Stimulated activated CD8-positive, alpha-beta memory T cell treated with anti-CD3 and anti-CD28 coated beads, Interleukin-7, amount 100 ng/mL, for 48 hours (primary cell): ENCODE measurements at places on chromosomes 11 and 22.

DNA sequence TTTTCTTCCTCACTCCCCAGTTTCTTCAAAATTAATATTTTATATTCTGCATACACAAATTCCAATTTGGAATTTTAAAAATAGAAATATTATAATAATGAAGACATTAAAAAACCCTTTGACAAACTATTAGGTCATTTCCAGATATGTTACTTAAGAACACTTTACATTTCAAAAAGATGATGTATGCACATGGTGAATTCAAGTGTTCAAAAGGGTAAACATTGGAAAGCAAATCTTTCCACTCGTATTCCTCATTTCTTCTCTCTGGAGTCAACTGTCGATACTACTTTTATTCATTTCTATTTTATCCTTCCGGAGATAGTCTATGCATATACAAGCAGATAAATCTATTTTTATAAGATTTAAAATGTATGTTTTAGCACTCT, 16.7 kb downstream of the TBCEL start:
- DNase-seq = no peak

- DNase-seq = no peak
Measured at GRCh38 chr11:119149786-119150275, 979 bp downstream of the ABCG4 start.

GRCh38 chr11:47731475-47731874, 16.3 kb upstream of the AGBL2 start:
- no peak for DNase-seq

DNA sequence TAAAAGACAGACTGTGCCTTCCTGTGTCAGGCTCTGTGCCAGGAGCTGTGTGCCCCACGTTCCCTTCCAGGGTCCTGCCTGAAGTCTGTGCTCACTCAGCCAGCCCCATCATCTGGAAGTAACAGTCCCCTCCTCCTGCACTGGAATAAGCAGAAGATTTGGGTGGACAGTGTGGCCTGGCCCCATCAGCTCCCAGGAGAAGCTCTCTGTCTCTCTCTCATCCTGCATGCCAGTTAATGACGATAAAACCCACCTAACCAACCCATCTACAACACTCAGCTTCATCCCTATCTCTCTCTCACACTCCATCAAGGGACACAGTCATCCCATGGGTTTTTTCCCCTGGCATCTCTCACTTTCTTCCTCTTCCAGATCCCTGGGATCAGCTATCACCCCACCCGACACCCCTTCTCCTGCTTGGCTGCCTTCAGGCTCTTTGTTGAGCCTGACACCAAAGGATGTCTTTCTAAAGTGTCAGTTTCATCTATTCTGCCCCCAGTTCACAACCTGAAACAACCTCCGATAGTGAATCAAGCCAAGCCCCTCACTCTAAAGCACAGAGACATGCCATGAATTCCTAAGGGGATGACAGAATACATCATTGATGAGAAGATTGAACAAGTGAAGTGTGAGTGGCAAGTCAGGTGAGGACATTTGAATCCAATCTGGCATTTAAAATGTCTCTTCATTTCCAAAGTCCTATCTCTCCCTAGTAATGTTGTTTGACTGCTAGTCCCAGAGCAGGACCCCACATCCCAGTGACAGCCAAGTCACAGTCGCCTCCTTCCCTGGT, 91.4 kb upstream of the TOP3B start:
- DNase-seq = no peak

- DNase-seq = no peak
Measured at GRCh38 chr11:62116451-62116850, 7.4 kb upstream of the INCENP start.

GRCh38 chr11:31810779-31811647, at the start of gene PAX6:
Gene PAX6 (minus strand): TSS chr11:31811322. CDS start chr11:31806411, 4,911 bp downstream.
- no peak for DNase-seq

DNA sequence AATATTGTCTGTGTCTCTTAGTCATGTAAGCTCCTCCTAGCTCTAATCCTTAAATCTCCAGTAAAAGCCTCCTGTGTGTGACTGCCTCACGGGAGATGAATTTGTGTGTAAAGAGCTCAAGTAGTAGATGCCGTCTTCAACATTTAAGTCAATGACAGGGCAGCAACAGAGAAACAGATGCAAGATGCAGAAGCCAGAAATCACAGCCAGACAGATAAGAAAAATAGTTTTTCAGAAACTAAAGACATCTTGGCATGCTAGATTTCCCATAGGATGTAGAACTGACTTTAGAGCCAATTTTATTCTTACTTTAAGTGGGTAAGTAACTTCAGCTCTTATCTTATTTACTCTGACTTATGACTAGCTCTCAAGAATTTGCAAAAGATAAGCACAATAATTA, 652.8 kb downstream of the KCNA4 start:
- no peak for DNase-seq

GRCh38 chr22:30290342-30291057, 1.2 kb upstream of the CASTOR1 start:
- DNase-seq = no peak

GRCh38 chr11:38547462-38547861, 1949.4 kb upstream of the RAG2 start:
- DNase-seq = no peak

- no peak for DNase-seq
Measured at GRCh38 chr11:36346562-36347383, 50.7 kb downstream of the PRR5L start.
